Fibroblast of skin of back (primary cell): ENCODE measurements at places on chromosomes 13 and 19.

DNA sequence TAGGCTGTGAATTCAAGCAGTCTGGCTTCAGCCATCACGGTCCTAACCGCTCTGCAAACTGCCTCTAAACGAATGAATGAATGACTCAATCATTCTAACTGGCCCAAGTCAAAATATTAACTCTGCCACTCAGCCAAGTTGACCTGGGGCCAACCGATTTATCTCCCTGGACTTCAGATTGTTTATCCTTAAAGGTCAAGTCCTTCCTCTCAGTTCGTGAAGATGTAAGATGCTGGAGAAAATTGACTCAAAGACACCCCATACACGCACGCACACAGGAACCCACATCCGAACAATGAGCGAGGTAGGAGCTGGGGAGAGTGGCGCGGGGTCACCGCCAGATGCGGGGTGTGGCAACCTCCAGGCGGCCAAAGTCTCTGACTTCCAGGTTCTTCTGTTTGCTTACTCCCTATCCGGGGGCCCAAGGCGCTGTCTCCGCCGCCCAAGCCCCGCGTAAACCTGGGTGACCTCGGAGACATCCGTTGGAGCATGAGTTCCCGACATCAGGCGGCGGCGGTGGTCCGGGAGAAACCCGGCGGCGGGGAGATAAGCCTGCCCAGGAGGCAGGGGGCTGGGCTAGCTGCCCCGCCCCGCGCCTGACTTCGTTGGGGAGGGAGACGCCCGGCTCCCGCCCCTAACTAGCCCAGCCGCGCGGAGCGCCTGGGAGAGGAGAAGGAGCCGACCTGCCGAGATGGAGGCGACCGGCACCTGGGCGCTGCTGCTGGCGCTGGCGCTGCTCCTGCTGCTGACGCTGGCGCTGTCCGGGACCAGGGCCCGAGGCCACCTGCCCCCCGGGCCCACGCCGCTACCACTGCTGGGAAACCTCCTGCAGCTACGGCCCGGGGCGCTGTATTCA lies at the start of gene CYP2S1:
Gene CYP2S1 (plus strand): TSS at position 646 of the 856 bp plus-strand sequence. CDS start 46 bp downstream, at position 692.
- no peak for DNase-seq

- no peak for DNase-seq
Measured at GRCh38 chr19:10211691-10212090, 16.9 kb upstream of the DNMT1 start.

DNA sequence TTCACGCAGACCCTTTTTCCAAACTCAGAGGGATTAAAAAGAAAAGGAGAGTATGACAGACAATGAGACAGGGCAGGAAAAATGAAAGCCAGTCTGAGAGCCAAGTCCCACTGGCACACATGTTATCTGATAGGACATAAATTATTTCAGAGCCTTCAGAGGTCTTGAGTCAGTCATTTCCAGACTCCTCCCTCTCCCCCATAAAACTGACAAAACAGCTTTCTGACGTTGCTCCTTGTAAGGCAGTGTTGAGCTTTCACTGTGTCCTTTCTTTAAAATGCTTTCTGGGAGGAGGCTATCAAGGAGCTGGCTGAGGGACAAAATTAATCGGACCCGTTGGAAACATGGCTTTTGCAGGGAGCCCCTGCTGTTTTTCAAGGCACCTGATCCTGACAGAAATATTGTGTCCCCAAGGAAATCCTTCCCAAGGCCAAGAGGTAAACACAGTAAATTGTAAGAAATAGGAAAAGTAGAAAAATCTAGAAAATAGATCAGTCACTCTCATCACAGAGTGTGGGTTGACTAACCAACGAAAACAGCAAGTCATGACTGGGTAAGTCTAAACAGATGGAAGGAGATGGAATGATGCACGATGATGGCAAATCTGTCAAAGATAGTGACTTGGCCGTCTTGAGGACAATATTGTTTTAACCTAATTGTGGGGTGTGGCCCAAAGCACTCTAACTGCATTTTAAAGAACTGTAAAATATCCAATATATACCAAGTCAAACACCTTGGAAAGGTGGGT lies 89.7 kb downstream of the DCT start:
- no peak for DNase-seq

DNA sequence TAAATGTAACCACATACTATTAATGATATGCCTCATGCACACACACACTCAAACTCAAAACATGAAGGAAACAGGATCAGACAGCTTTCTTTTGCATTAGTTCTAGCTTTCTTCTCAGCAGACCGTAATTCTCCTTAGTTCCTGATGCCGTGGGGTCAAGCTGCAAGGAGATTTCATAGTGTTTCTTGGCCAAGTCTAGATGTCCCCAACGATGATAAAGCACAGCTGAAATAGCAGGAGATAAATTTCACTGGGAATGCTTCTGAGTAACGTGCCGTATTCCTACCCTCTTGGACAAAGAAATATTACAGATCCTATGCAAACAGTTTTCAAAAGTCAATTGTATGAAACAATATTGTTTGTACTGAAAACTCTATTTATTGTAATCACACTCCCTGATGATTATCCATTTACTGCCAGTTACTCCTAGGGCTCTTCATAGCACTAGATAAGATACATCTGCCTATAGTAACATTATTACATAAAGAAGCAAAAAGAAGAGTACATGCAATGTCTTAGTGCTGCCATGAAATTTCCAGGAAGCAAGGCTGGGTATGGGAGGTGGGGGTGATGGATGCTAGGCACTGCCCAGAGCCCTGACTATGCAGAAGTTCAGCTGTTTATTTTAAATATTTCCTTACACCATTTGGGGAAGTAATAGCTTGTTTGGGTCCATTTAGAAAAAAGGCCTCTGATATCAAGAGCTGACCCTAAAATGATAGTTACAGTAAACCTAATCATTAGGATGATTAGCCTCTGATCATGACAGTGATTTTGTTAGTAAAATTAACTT lies 16.5 kb upstream of the GGACT start:
- no peak for DNase-seq

DNA sequence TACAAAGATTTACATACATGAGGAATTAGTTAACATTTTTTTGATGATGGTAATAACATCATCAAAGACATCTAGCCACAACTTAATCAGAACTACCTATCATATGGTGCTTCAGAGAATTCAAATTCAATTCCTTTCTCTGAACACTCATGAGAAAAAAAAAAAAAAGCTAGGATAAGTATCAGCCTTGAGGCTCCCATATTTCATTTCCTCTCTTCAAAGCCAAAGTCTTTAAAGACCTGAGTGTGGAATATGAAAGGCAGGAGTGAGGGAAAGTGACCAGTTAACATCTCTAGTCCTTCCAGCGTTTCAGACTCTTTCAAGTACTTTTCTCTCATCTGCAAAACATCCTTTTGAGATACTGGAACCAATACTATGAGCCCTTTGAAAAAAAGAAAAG lies 137.5 kb downstream of the DCLK1 start:
- no peak for DNase-seq

- no peak for DNase-seq
Measured at GRCh38 chr13:40172878-40173277, 493.6 kb downstream of the FOXO1 start.

DNA sequence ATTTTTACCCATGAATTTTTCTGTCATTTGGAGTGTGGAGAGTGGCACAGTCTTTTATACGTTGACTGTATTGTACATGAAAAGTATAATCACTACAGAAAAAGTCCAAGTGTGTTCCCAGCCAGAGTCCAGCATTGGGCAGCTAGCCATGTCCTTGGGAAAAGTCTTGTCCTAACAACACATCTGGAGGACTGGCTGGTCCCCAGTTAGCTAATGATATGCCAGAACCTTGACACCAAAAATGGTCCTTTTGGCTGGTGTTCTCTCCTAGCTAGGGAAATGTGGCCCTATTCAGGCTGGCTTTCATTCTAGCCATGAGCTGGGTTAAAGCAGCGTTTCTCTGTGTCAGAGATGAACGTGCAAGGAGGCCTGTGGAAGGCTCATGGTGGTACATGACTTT lies 98.9 kb downstream of the ESD start:
- no peak for DNase-seq

DNA sequence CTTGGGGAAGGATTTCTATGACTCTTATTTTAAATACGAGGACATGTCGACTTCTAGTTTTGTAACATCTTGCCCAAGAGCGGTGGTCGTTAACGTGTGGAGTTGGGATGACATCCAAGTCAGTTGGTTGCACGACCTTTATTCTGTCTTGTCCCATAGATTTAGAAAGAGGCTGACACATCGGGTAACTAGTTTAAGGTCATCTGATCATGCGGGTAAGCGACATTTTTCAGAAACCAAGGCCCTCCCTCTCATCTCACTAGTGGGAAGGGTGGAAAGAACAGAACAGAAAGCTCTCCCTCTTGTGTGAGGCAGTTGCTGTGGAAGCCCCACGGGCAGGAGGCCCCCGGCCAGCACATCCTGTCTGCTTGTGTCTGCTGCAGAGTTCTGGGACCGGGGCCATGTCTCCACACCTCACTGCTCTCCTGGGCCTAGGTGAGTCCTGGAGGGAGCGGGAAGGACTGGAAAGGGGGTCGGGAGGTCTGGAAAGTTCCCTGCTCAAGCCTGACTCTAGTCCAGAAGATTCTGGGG lies at the start of gene LAIR2:
Gene LAIR2 (plus strand): TSS at position 314 of the 531 bp plus-strand sequence. CDS start 88 bp downstream, at position 402.
- no peak for DNase-seq
